ENCODE measurements at places on chromosomes 6 and 20.

DNA sequence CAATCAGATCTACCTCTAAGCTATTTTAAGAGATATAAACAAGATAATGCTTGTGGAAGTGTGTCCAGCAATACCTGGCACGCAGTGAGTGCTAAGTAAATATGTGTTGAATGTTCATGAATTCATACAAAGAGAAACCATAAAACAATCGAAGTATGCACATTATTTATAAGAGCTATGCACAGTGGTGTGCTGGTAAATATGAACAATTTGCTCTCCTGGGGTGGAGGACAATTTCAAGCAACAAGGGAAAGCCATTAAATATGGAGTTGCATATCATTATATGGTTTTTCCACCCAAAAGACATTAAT is 526.6 kb upstream of the MARCKS start:
- no peak for DNase-seq

- DNase-seq, result peak; percentile 9
Measured at GRCh38 chr6:169970306-169970988, 219.0 kb downstream of the ERMARD start.

GRCh38 chr20:5621305-5621704 is 128.9 kb upstream of the SHLD1 start:
- no peak for DNase-seq

- DNase-seq, result no peak
Measured at GRCh38 chr6:157330831-157331230, 7.5 kb upstream of the TMEM242 start.

DNA sequence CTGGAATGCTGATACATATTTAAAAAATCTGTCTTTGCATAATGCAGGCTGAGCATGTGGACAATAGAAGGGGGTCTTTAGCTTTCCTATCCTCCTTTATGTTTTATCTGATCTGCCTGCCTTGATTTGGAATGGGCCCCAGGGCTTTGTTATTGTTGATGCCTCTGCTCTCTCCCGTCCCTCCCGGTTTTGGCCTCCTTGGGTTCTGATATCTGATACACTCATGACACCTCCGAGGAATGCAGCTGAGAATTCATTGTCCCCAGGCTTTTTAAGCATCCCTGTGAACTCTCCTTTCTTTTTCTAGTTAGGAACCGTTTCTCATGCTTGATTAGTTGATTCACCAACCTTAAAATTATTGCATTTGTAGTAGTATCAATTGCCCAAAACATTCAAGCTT is 185.5 kb upstream of the RALGAPA2 start:
- DNase-seq, result no peak

DNA sequence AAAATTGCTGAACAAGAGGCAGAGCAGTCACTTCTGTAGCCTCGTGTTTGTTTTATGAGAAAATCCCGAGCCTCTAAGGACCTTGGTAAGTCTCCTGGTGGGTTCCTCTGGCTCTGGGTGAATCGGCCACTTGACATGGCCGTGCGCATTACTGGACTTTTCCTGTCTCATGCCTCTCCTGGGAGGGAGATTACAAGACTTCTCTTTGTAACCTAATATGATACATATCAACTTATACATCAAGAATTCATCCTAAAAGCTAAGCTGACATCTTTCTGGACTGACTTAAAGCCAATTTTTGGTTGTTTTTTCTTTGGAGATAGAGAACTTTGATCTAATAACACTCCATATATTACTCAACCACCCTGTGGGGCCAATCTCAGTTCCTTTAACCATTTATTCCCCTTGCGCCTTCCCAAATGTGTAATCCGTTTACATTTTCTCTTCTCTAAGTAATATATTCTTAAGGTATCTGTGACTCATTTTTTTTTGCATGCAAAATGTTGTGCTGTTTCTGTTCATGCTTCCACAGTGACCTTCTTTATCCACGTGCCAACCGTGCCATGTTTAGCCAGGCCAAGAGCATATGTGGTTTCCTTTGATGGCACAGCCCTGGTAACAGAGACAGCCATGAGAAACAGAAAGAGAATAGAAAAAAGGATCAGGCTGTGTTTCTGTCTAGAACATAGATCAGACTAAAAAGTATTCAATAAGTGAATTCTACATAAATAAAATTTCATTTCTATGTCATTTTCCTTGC is 47.5 kb upstream of the JAG1 start:
- DNase-seq, result no peak

DNA sequence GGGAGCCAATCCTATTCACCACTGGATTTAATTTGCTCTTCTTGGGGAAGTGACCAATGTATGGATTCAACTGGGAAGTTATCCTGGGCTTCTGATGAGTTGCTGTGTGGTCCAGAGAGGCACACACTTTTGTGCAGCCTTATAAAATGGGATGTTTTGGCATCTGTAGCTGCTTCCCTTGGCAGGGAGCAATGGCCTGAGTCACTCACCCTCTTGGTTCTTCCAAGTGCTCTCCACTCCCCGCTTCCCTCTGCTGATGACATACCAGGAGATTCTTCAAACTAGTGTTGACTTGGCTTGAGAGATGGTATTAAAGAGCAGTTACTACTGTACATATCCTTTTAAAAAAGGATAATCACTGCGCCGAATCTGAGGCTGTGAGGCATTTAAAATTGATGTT is 105.8 kb downstream of the JARID2 start:
- no peak for DNase-seq

GRCh38 chr6:75437421-75437891 is 56.1 kb downstream of the FILIP1 start:
- no peak for DNase-seq

GRCh38 chr6:32752580-32752979 is 10.8 kb downstream of the HLA-DQB2 start:
- no peak for DNase-seq

DNA sequence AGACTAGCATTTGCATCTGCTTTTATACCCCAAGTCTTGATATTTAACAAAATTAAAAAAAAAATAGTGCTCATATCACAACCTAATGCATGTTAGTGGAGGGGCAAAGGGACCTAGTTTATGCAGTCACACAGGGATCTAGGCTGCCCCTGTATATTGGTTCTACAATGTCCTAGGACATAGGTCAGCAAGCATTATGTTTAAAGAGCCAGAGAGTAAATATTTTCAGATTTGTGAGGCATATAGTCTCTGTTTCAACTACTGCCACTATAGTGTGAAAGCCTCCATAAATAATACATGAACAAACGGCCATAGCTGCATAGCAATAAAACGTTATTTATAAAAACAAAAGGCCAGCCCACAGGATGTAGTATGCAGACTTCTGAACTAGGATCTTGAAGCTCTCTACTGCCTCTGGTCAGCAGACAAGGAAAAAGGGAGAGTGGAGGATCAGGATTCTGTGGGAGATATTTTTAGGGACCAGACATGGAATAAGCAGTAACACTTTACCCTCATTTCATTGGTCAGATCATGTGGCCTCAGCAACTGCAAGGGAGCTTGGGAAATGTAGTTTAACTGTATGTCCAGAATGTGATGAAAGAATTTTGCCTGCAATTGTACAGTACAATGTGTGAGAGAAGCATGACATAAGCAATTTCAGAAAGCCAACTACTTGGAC is 414.2 kb upstream of the SPTLC3 start:
- DNase-seq, result no peak

GRCh38 chr6:112935402-112936078 is 588.4 kb downstream of the RFPL4B start:
- DNase-seq, result no peak

DNA sequence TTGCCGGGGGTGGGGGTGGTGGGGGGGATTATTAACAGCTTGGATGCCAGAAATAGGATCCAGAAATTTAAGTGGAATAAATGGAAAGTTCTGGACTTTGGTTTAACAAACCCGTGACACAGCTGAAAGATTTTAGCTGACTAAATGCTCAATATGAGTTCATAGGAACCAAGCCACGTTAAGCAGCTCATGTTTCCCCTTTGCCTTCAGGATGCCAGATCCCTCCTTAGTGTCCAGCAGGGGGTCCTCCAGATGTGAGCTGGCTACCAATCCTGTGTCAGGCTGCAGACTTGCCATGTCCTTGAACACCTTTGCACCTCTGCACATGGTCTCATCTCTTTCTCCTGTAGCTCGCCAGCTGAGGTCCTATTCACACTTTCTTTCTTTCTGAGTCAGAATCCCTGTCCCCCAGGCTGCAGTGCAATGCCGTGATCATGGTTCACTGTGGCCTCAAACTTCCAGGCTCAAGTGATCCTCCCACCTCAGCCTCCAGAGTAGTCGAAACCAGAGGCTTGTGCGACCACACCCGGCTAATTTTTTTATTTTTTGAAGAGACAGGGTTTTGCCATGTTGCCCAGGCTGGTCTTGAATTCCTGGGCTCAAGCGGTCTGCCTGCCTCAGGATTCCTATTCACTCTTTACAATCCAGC is 133.3 kb upstream of the ARMC2 start:
- no peak for DNase-seq

GRCh38 chr20:24970754-24971153 is 21.7 kb downstream of the CST7 start:
- DNase-seq, result no peak

GRCh38 chr6:74891349-74891831 is 314.5 kb downstream of the COL12A1 start:
- DNase-seq, result no peak

DNA sequence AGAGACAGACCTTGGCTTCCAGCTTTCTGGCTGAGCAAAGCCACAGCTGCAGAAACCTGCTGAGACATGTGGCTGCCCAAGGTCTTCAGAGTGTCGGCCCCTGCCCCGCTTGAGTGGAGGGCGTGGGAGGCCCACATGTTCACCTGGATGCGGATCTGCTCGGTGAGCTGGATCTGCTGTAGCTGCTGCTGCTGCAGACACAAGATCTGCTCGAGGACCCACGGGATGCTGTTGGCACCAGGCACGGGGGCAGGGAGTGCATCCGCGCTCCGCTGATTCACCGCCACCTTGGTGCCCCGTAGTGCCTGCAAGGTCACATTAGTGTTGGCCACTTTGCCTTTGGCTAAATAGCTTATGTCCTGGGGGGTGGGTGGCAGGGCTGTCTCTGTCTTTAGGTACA is 10.7 kb downstream of the SALL4 start:
- DNase-seq, result no peak

- no peak for DNase-seq
Measured at GRCh38 chr6:81241126-81242041, 511.1 kb downstream of the TENT5A start.

GRCh38 chr20:10090588-10091166 is 55.9 kb downstream of the ANKEF1 start:
- peak; percentile 15 for DNase-seq

- no peak for DNase-seq
Measured at GRCh38 chr20:23450877-23451276, 1.8 kb downstream of the CST11 start.

- DNase-seq, result no peak
Measured at GRCh38 chr6:127792616-127793015, 108.2 kb downstream of the THEMIS start.

- no peak for DNase-seq
Measured at GRCh38 chr20:3923818-3924217, 34.6 kb downstream of the PANK2 start.

DNA sequence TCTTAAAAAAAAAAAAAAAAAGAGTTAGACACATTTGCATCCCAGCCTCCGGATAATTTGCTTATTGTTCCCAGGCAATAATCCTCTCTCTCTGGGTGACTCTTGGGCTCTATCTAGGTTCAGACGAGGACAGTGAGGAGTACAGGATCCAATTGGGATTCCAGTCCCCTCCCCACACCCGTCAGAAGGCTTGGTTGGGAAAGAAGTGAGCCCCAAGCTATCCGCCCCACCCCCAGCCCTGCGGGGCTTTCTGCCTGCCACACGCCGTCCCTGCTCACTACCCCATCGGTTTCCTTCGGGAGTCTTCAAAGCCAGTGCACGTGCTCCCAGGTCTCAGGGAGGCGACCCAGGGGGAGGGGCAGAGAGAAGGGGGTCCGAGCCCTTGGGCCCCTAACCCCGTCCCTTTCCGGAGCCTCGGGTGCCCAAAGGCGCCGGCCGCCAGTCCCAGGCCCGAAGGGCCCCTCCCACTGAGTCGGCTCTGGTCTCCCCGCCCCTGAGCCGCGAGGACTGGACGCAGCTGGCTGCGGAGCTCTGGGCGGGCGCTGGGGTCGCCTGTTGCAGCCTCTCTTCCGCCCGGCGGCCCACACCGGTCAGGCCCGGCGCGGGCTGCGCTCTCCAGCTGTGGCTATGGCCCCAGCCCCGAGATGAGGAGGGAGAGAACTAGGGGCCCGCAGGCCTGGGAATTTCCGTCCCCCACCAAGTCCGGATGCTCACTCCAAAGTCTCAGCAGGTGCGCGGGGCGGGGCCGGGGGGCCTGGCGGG is 2.5 kb downstream of the MYMX start:
- no peak for DNase-seq

- DNase-seq, result no peak
Measured at GRCh38 chr20:38581830-38582358, 897 bp downstream of the ADIG start.

DNA sequence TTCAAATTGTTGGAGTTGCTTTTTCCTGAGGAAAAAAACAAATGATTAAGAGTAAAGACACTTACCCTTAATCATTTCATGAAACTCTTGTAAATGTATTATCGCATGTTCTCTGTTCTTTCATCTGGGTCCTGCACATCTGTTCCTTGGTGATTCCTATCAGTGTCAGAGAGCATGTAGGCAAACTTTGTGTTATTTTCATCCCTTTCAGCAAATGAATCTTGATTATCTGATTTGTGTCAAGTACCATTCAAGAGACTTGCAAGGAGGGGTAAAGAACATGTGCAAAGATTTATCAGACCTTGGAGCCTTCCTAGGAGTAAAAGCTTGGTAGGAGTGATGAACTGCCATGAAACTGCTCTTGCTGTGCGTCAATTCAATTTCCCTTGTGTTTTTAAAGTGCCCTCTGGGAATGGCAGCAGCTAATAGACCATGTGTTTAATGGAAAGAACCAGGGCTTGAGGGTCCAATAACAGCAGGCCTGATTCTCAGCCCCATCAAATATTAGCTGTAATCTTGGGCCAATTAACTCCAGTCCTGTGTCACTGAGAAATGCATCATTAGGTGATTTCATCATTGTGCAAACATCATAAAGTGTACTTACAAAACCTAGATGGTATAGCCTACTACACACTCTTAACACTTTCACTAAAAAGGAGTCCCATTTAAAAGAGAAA is 118.9 kb upstream of the CEP85L start:
- no peak for DNase-seq

- no peak for DNase-seq
Measured at GRCh38 chr20:48843057-48843806, 15.4 kb upstream of the PREX1 start.

GRCh38 chr6:29603930-29604329 is 19.0 kb downstream of the OR2H2 start:
- DNase-seq, result no peak

DNA sequence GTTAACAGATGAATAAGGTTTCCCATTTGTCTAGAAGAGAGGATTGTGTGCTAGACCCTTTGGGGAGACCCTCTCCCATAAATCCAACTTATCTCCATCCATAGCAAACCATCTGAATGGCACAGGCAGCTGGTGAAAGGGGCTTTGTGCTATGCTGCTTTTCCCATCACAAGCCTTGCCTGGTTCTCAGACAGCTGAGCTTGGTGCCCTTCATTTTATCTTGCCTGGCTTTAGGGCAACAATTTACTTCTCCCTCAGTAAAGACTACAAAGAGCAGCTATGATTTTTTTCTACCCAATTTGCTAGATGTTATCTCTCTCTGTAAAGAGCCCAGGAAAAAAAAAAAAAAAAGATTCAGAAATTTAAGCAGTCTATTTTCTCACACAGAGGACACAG is 117.0 kb upstream of the COL21A1 start:
- DNase-seq, result no peak

GRCh38 chr20:62787321-62787720 is 9.0 kb upstream of the MRGBP start:
- no peak for DNase-seq
